ENCODE measurements at places on chromosomes 3 and 15.

GRCh38 chr15:78358102-78358870 is 18.1 kb downstream of the CRABP1 start:
- no peak for DNase-seq

DNA sequence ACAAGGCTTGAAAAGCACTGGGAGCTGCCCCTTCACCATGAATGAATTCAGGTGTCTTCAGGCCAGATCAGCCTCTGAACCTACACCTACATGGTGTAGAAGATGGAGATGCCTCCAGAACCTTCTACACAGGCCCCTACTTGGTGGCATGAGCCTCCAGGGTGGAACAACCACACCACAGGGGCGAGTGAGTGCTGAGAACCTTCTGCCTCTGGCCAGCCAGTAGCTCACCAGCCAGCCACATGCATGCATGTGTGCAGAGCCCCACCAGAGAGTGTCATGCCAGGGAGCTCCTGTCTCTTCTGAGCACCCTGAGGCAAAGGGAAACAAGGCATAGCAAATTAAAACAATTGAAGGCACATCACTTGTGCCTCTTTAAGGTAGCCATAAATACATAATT is 161.8 kb upstream of the TOPAZ1 start:
- no peak for DNase-seq

GRCh38 chr3:153130312-153130977 is 31.6 kb upstream of the RAP2B start:
- DNase-seq = no peak

- DNase-seq = no peak
These were observed 5.9 kb downstream of the LEO1 start for GRCh38 chr15:51965691-51966090.

DNA sequence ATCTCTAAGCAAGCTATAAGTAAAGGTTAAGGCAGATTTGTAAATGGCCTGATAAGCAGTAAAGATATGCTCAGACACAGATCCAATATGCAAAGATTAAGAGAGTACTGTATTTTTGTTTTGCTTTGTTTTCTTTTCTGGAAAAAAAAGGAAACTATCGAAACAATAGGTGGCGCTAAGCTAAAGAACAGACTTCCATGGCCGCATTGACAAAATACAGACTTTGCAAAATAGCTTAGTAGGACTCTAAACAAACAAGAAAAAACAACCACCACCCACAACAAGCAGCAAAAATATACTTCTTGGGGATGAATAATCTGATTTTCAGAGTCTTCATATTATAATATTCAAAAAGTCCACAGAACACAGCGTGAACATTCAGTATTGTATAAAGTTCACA is 758.4 kb upstream of the ROBO1 start:
- no peak for DNase-seq

GRCh38 chr15:60255390-60255789 is 142.4 kb downstream of the ANXA2 start:
- DNase-seq = no peak

DNA sequence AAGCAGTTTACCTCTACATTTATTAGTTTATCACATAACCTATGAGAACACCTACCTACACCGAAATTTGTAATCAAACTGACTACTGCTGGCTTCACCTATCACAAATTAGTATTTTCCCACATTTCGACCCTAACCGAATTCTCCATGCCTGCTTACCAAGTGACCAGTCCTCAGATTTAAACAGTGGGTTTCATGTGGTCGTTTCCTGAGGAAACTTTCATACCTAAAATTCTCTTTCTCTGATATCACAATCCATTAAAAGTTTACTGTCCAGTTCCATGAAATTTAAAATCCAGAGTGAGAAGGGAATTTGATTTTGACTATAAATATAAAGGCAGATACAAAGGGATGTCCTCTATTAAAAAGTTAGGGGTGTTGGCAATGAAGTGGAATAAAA is 1.9 kb downstream of the PLOD2 start:
- DNase-seq = no peak

- DNase-seq = no peak
These were observed 392.8 kb upstream of the LRRC3B start for GRCh38 chr3:26229801-26230200.

GRCh38 chr3:65052101-65052500 is 364.3 kb upstream of the ADAMTS9 start:
- DNase-seq = no peak

DNA sequence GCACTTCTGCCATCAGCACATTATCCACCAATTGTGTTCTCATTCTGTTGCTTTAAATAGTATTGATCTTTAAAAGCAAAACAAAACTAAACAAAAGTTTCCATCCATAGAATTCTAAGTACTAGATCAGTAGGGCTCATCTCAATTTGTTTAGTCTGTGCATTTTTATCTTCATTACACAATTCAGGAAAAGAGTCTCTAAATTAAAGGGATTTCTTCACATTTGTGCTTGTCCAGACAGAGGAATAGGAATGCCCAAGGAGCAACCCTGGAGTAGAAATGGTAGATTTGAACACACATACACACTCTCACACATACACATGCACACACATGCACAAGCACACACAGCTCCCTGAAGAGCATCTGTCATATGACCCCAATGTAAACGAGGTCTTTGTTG is 21.4 kb downstream of the LMCD1 start:
- DNase-seq = no peak

DNA sequence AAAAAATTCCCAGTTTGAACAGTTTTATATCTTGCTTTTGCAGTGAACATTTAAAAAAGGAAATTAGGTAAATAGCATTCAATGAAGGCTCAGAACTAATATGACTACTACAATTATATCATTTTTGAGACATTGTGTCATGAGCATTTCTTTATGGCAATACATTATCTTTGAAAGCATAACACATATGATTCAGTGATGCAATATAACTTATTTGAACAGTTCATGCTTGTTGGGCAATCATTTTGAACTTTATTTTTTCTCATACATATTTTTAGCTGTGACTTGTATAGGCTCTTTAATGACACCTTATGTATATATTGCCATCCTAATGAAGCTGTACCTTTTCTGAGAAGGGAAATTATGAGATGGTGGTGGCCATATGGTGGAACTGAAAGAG is 828.6 kb upstream of the NR2F2 start:
- DNase-seq = no peak

DNA sequence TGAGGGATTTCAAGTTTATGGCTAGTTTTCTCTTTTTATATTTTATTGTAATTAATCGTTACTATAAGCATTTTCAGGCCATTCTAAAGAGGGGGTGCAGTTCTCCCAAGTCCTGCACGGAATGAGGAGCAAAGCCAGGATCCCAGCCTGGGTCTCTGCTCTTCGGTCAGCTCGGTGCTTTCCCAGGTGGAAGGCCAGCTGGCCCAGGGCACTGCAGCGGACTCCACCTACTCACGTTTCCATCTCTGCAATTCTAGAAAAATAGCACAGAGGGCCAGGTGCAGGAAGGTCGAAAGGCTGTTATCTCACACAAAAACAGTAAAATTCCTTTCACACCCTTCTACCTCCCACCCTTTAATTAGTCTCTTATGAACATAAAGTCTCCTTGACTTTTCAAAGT is 59.5 kb upstream of the HES1 start:
- no peak for DNase-seq

GRCh38 chr15:74178326-74179100 is 5.0 kb downstream of the ISLR start:
- DNase-seq = no peak

DNA sequence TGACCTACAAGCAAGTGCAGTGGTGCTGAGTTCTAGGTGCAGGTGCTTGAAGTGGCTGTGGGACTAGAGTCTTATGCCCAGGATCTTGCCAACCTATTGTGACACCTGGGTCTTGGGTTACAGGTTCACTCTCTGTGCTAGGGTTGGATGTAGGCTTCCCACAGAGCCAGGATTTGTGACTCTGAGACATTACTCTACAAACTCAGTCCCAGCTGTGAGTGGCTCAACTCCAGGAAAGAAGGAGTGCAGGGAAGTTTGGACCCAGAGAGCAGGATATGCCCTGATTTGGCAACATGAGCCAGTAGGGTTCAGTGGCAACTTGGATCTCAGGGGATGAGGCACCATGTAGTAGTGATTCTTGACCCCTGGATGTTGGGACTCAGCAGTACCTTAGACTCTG is 182.2 kb downstream of the LPP start:
- DNase-seq = no peak

DNA sequence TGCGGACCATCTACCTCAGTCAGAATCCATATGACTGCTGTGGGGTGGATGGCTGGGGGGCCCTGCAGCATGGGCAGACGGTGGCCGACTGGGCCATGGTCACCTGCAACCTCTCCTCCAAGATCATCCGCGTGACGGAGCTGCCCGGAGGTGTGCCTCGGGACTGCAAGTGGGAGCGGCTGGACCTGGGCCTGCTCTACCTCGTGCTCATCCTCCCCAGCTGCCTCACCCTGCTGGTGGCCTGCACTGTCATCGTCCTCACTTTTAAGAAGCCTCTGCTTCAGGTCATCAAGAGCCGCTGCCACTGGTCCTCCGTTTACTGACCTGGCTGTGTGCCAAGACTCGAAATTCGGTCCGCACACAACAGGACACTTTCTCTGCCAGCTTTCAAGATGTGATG is 21.9 kb downstream of the NRROS start:
- DNase-seq = no peak

- DNase-seq = no peak
These were observed 2.0 kb upstream of the RASA2 start for GRCh38 chr3:141484701-141485287.

DNA sequence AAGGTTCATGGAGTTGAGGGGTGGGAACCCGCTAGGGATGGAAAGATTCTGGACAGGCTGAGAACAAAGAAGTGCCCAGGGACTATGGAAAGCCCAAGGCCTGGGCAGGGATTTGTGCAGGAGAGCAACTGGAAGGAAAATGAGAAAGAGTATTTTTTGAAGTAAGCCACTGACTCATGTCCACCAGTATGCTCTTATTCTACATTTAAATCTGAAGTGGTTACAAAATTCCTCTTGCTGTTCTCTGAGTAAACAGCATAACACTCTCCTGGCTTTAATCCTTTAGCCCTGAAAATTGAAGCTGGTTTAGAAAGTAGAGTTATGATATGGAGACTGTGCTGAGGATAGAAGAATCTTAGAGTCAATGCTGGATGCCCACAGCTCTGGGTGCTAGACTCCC is 165.2 kb downstream of the ISL2 start:
- no peak for DNase-seq

DNA sequence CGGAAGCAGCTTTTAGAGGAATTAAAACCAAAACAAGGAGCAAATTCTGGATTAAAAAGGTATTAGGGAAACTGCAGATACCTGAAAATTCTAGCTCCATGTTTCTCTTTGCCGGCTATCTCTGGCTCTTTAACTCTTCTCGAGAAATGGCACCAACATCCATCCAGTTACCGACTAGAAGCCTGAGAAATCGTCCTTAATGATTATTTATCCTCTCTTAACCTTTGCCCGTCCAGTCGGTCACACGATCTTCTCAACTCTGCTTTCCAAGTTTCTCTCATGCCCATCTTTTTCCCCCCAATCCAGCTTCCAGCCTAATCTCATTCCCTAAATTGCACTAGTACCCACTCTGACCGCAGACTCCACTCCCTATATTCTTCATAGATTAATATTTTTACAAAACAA is 596 bp upstream of the SGO1 start:
- no peak for DNase-seq

DNA sequence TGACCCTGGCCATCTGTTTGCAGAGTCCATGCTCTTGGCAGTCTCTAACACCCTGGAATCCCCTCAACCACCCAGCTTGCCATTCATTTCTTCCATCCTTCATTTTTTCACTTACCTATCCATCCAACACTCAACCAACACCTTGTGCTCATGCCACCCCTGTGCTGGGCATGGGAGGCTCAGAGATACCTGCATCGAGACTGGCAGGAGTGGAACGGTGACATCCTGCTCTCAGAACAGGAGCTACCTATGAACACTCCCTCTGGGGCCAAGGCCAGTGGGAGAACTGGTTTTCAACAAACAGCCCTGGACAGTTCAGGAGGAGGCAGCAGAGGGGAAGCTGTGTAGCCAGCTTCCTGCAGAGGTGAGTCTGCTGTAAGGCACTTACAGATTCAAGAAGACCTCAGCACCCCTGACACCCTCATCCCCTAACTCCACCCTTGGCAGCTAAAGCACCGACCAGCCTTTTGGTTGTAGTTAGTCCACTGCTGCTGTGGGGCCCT is 19.5 kb upstream of the ATP2B2 start:
- no peak for DNase-seq

Measured in stimulated activated CD8-positive, alpha-beta memory T cell treated with anti-CD3 and anti-CD28 coated beads, Interleukin-4, amount 100 ng/mL, for 1 hour (primary cell).